ENCODE measurements at places on chromosomes 5 and 9.

GRCh38 chr5:140169410-140169809 is 5.6 kb upstream of the CYSTM1 start:
- H3K4me3 ChIP-seq: no peak overlapping the region
- DNase-seq: no peak
- H3K27me3 ChIP-seq: no peaks in the 10 kb centered on the region
- H3K4me1 ChIP-seq: peaks cover 15% of the 10 kb centered on the region
- no peaks in the 10 kb centered on the region for H3K36me3 ChIP-seq
- H3K27ac ChIP-seq: no peak overlapping the region

- no peak overlapping the region for H3K27ac ChIP-seq
- no peaks in the 10 kb centered on the region for H3K36me3 ChIP-seq
Observed at GRCh38 chr5:72369301-72369700, 49.1 kb downstream of the PTCD2 start.

GRCh38 chr5:149434162-149435014 is 55.3 kb upstream of the IL17B start:
- H3K36me3 ChIP-seq: peaks cover 13% of the 10 kb centered on the region
- no peak for DNase-seq
- no peak overlapping the region for H3K4me3 ChIP-seq
- H3K27me3 ChIP-seq: no peaks in the 10 kb centered on the region
- peak overlapping the region; percentile 24 for H3K27ac ChIP-seq
- no peaks in the 10 kb centered on the region for H3K4me1 ChIP-seq

- H3K36me3 ChIP-seq: no peaks in the 10 kb centered on the region
- H3K4me1 ChIP-seq: no peaks in the 10 kb centered on the region
- no peak for DNase-seq
Observed at GRCh38 chr5:81805086-81805485, 54.2 kb upstream of the SSBP2 start.

DNA sequence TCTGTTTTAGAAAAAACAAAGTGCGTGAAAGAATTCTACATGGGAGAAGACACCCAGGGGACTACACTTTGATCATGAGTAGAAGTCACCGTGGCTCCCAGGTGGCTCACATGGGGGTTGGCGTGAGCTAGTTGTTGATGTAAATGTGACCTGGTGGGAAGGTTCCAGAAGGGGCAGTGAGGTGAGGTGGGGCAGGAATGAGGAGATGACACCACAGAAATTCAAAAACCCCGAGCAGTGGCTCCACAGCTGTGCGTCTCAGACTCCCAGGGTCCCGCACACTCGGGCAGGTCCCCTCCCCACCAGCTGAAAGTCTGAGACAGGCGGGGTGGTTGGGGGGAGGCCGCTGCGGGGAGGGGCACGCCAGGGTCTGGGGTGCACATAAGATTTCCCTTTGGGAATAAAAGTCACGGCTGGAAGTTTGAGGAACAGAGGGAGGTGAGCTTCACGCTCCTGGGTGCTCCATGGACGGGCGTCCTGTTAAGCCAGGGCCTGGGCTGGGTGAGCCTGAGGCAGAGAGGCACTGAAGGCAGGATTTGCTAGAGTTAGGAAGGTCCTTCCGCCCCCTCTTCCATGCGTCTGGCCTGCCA is 29.9 kb downstream of the GLT6D1 start:
- DNase-seq: no peak
- no peaks in the 10 kb centered on the region for H3K4me1 ChIP-seq
- H3K27ac ChIP-seq: no peak overlapping the region
- no peak overlapping the region for H3K4me3 ChIP-seq
- H3K27me3 ChIP-seq: no peaks in the 10 kb centered on the region
- H3K36me3 ChIP-seq: no peaks in the 10 kb centered on the region

DNA sequence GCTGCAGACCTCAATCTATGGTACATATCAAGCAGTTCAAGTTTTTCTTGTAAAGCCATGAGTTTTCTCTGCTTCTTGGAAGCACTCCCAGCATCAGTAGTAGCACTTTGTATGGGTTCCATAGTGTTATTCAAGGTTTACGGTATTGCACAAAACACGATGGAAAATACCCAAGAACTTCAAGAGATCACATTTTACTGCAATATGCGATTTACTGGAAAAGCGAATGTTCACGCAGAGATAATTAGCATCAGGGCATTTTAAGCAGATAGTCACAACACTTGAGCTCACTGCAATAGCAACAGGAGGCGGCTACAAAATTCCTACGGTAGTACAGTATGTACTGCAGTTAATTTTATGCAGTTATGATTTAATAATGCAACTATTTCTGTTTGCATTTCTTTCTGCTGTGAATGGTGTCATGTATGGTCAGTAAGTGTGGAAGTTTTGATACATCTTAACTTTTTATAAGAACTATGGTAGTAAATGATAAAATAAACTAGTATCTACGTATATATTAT is 200.8 kb downstream of the SMARCA2 start:
- DNase-seq: no peak
- no peaks in the 10 kb centered on the region for H3K36me3 ChIP-seq
- H3K4me1 ChIP-seq: no peaks in the 10 kb centered on the region

GRCh38 chr5:74810915-74811314 is 43.9 kb downstream of the NSA2 start:
- no peaks in the 10 kb centered on the region for H3K4me1 ChIP-seq
- no peak overlapping the region for H3K4me3 ChIP-seq
- H3K27me3 ChIP-seq: no peaks in the 10 kb centered on the region
- DNase-seq: no peak
- H3K36me3 ChIP-seq: no peaks in the 10 kb centered on the region
- no peak overlapping the region for H3K27ac ChIP-seq

GRCh38 chr9:92666236-92666635 is 3.7 kb downstream of the IPPK start:
- H3K4me3 ChIP-seq: no peak overlapping the region
- no peak for DNase-seq
- no peaks in the 10 kb centered on the region for H3K27me3 ChIP-seq
- peaks cover 5% of the 10 kb centered on the region for H3K4me1 ChIP-seq
